ENCODE measurements at places on chromosomes 13 and 19.

DNA sequence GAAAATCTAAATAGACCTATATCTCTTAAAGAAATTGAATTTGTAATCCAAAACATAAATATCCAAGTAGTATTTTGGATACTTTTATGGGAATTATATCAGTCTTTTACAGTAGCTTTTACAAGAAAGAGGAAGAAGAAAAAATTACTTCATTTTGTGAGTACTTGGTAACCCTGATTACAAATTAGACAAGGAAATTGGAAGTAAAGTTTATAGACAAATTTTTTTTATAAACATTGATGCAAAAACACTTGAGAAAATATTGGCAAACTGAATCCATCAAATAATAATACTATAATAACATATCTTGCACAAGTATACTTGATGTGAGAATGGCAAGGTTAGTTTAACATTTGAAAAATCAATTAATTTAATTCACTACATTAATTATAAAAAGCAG, 954.1 kb upstream of the MIR17HG start:
- no peak for DNase-seq

GRCh38 chr19:35130761-35131720, 3.8 kb downstream of the LGI4 start:
- DNase-seq = no peak

DNA sequence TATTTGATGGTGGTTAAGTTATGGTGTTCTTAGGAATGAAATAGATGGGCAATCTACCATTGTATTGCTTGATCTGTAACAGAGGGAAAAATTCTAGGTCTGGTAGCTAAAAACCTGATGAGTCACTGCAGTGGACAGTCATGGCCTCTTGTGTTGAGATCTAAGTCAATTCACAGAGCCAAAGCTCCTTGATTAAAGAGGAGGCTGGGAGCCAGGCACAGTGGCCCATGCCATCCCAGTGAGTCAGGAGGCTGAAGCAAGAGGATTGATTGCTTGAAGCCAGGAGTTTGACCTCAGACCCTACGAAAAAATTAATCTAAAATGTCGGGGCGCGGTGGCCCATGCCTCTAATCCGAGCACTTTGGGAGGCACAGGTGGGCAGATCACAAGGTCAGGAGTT, 67.1 kb upstream of the KPNA3 start:
- peak; percentile 80 for DNase-seq

DNA sequence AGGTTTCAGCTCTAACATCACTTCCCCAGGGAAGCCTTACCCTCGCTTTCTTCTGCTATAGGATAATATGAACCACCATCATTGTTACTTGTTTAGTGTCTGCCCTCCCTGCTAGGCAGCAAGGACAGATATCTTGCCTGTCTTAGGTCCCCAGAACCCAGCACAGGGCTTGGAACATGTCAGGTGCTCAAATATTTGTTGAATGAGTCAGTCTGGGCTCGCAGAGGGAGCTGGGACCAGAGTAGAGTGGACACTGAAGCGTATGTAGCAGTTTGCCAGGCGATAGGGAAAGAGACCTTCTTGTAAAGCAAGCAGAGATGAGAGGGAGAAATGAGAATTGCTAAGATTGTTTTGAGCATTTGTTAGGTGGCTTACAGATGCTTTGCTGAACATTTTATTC, 11.7 kb downstream of the BCKDHA start:
- no peak for DNase-seq

DNA sequence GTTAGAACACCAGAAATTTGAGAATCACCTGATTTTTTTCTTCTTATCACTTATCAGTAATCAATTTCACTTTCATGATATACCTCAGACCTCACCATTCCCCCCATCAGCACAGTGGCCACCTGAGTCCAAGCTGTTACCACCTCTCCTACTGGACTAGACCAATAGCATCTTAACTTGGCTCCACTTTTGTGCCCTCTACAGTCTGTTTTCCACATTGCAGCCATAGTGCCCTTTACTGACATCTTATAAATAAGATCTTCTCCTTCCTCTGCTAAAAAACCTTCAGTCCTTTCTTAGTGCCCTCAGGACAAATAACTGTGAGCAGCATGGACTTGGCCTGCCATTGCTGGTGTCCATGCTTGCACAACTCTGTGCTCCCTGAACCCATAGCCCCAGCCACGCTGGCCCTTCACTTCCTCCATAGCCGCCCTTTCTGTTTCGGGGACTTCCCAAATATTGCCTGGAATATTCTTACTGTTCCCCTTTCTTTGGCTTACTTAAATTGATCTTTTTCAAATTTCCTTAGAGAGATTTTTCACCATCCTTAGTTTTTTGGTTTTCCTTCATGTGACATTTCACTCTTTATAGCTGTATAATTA, 380.8 kb downstream of the LMO7 start:
- DNase-seq = peak; percentile 26

- DNase-seq = no peak
These were observed 62.4 kb upstream of the RAP2A start for GRCh38 chr13:97371486-97372109.

GRCh38 chr13:80131204-80131603, 209.7 kb downstream of the SPRY2 start:
- DNase-seq = peak; percentile 75

DNA sequence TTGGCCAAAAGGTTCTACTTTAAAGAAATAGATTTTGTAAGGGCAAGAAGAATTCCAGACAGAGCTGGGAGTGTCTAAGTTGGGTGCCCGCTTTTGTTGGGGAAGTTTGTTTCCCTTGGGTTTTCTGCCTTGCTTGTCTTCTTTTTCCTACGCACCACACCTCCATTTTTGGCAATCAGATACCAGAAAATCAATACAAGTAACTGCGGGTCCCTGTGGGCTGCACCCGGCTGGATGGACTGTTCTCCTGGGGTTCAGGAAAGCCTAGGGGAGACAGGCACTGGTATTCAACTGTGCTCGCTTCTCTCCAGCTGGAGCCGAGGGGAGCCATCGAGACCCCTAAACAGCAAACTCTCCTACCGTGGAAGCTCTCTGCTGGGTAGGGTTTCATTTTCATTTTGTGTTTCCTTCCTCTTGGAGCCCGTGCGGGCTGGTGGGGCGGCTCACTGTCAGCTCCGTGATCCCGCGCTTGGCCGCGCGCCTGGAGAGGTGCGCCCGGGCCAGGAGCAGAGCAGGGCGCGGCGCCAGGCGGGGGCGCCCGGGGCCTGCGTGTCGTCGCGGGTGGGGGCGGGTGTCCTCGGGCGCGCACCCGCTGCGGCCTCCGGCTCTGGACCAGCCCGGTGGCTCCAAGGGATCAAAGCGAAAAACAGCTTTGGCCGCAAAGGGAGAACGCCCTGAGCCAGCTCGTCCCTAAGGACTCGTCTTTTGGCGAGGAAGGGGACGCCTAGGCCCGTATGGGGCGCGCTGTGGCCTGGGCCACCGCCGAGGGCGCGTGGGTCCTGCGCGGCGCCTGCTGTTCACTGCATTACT, 347.2 kb downstream of the ZNF536 start:
- DNase-seq = peak; percentile 77

GRCh38 chr19:11361037-11361770, 6.0 kb downstream of the PLPPR2 start:
- no peak for DNase-seq

DNA sequence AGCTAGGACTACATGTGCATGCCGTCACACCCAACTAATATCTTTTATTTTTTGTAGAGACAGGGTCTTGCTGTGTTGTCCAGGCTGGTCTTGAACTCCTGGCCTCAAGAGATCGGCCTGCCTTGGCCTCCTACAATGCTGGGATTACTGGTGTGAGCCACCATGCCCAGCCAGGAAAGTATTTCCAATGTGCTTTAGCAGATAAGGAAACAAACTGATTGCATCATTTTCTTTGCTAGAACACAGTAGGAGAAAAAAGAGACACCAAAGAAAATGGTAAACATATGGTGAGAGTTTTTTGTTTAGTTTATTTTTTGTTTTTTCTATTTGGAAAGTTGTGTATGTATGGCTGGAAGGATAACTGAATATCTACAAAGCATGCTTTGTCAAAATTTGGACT, 46.9 kb upstream of the AKAP11 start:
- DNase-seq = no peak

DNA sequence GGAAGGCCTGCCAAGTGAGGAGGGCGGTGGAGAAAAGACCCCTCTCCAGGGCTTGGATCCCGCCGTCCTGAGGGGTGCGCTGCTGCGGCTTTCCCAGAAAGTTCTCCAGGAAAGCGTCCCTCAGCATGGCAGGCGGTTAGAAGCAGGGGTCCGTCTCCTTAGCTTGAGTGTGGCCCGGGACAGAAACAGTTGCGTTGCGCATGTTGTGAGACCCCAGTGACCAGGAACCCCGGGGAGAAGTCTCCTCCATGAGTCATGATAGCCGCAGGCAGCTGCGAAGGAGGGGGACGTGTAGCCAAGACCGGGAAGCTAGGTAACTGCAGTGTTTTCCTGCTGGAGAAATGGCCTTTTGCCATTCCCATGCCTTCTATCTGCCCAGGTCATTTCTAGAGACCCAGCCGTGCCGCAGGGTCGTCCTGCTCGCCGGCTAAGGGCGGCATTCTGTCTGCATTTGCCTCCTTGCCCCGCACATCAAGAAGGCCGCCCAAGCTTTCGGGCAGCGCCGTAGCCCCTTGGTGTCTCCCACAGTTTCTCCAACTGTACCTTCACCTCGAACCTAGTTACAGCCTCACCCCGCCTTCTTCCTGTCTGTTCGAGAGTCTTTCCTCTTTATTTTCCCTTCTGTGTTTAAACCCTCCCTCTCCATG, 64.3 kb downstream of the TM9SF2 start:
- peak; percentile 23 for DNase-seq

Measured in AG20443 (cell line).